NK-92 treated with Interleukin-12 subunit alpha and Interleukin-12 subunit beta, amount 100 ng/mL, for 24 hours (cell line): ENCODE measurements at places on chromosomes 5 and 9.

DNA sequence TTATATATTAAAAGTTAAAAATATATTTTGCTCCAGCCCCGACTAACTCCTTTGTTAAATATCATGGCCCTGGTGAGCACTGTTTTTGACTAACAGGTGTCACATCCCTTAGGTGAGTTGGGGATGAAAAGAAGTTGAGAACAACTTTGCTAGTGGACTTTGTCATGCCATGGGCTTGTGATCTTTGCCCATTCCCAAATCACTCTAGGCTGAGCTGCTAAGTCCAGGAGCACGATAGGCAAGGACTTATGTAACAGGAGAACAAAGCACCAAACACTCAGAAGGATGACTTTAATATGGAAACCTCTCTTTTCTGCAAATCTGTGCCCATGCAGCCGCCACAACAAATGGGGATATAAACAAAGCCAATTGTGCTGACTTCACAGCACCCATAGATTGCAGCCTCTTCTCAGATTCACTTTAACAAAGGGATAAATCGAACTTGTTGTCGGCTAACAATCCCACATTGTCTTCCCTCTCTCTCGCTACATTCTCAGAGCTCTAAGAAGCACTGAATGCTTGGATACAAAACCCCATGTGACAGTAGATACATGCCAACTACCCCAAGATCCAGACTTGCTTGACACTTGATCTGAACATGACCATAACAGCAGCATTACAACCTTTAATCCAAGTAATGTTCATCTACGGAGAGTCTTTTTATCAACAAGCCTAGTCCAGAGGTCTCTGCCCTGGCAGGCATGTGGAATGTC lies 86.8 kb upstream of the CD180 start:
- DNase-seq = no peak

DNA sequence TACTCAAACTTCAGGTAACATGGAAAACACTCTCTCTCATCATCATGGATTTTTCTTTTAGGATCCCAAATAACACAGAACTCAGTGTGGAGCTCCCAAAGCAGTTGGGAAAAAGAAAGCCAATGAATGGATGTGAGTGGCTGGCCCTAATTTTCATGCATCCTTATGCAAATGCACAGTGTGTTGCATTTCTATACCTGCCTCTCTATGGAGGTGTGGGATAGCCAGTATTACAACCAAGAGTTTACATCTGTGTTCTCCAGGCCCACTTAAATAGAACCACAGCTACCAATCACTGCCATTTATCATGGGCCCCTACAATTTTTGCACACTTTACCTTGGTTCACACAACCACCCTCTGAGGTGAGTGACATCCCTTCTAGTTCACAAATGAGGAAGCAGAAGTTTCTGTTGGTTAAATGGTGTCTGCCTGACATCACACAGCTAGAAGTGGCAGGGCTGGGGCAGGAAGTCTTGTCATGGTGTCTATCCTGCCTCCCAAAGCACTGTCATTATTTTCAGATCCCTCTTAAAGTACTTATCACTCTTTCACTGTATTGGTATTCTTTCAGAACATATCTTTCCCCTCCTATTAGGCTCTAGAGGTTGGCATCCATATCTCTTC lies 17.3 kb downstream of the MAMDC2 start:
- DNase-seq = no peak

DNA sequence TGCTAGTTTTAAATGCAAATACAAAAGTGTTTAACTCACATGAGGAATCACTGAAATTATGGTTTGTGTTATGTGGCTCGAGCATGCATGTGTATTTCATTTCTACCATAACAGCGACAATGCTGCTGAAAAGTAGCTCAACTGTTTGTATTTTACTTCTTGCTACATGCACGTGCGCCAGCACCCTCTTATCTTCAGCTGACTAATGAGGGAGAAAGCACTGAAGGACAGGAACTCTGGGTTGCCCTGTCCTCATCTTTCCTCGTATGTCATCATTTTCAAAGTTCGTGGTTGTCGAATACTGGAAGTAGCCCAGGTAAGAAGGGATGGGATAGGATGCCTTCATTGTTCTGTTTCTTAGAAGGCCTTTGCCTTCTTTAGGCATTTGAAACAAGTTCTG lies 120.3 kb downstream of the SYK start:
- DNase-seq = no peak

DNA sequence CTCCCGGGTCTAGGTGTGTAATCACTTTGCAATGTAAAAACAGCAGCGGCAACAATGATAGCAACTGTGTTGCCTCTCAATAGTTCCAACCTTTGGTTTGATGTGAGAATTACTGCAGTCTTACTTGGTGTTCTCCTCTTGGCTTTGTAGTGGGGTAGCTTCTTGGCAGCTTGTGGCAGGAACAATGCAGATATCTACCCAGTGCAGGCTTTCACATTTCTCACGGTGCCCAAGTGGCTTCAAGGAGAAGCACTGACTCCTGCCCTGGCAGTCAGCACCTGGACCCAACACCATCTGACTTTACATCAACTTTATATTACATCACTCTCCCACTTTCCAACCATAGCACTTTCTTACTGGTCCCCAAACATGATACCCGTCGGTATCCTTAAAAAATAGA lies 28.4 kb upstream of the TIFAB start:
- DNase-seq = no peak

GRCh38 chr9:72509053-72509452 lies 12.4 kb upstream of the TMC1 start:
- no peak for DNase-seq

DNA sequence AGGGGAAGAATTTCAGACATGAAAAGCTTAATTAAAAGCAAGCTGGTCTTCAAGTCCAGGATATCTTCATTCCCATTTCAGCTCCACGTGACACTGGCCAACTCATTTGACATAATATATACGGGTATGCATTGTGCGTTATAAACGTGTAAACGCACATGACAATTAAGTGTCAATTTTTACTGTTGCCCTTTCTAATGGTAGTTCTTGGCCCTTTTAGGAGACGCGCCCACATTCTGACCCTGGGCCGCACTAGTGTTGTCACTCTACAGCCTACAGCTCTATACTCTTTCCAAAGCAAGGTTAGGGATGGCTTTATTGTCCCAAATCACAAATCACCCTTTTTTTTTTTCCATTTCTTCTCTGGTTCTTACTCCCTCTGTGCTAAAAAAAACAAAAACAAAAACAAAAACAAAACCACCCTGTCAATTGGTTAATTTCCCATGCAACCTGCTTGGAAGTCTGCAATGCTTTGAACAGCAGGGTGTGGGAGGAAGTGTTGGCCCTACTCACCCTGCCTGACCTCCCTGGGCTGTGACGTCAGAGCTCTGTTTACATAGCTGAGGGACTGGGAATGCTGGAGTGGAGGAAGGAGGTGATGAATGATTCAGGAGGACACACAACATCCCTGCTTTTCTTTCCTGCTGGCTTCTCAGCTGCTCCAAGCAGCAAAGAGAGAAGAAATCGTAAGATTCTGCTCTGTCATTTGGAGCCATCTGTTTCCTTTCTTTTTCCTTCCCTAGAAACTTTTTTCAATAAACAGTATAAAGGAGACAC lies 19.3 kb downstream of the RFK start:
- no peak for DNase-seq

DNA sequence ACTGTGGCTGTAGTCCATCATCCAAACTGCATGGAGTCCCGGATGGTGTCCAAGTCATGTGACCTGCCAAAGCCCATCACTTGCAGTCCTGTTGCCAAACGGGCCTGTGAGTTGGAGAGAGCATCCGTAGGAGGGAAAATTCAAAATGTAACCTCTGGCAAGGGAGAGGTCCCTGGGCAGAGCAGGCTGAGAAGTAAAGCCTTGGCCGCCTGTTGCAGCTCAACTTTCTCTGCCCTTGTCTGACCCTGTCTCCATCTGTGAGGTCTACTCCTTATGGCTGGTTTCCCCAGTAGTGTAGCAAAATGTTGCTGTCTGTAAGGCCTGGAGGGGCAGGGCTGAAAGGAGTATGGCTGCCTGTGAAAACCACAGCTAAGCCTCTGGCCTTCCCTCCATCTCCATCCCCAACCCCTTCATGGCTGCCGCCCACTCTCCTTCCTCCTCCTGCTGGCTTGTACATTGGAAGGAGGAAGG lies 163.5 kb downstream of the SEMA6A start:
- DNase-seq = no peak

DNA sequence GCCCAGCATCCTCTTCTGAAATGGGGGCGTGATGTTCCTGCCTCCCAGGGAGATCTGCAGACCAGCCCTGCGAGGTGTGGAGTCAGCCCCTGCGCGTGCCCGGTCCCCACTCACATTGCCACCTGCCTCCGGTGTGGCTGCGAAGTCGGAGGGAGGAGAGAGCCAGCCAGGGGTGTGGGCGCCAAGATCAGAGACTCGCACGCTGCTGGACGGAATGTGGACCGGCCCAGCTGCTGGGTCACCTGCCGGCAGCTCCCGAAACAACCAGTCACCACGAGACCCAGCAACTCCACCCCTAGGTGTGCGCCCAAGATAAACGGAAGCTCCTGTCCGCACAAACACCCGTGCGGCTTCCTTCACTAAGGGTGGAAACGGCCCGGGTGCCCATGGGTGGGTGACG lies 51.1 kb upstream of the EGFL7 start:
- no peak for DNase-seq

GRCh38 chr5:96125231-96125891 lies 163.7 kb upstream of the ELL2 start:
- DNase-seq = no peak

DNA sequence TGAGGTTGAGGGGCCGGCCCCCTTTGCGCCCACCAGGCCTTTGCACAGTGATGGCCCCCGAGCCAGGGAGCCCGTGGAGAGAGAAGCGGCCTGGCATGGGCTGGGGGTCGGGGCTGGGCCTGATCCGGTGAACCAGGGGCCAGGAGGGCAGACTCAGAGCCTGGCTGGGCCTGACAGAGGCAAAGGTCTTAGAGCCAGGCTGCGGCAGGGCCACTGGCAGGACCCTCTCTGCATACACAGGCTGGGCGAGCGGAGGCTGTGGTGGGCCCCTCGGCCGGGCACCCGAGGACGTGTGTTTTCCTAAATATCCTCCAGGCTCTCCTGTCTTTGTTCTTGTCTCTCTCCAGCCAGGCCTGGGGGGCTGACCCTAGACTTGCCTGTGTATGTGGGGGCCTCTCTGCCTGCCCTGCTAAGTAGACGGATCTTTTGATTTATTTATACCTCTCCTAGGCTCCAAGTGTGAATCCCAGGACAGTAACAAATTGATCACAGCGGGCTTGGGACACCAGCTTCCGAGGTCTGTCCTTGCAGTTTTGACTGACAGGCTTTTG lies 933 bp downstream of the NEK6 start:
- no peak for DNase-seq

DNA sequence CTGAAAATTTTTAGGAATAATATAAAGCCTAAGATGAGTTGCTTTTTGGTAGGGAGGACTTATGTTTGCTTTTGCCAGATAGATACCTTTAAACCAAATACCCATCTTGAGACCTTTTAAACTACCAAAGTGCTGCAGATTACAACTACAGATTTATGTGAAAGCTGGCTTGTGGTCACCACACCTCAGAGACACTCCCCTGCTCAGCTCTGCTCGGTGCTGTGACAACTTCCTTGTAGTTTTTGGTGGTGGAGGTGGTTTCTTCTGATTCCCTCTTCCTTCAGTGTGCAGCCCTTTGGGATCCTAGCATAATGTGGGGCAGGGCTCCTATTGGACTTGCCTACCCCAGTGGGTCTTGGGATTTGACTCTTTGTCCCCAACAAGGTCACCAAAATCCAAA lies 29.2 kb downstream of the GARNL3 start:
- no peak for DNase-seq

- no peak for DNase-seq
Measured at GRCh38 chr9:90124961-90125360, 517.7 kb downstream of the DIRAS2 start.

DNA sequence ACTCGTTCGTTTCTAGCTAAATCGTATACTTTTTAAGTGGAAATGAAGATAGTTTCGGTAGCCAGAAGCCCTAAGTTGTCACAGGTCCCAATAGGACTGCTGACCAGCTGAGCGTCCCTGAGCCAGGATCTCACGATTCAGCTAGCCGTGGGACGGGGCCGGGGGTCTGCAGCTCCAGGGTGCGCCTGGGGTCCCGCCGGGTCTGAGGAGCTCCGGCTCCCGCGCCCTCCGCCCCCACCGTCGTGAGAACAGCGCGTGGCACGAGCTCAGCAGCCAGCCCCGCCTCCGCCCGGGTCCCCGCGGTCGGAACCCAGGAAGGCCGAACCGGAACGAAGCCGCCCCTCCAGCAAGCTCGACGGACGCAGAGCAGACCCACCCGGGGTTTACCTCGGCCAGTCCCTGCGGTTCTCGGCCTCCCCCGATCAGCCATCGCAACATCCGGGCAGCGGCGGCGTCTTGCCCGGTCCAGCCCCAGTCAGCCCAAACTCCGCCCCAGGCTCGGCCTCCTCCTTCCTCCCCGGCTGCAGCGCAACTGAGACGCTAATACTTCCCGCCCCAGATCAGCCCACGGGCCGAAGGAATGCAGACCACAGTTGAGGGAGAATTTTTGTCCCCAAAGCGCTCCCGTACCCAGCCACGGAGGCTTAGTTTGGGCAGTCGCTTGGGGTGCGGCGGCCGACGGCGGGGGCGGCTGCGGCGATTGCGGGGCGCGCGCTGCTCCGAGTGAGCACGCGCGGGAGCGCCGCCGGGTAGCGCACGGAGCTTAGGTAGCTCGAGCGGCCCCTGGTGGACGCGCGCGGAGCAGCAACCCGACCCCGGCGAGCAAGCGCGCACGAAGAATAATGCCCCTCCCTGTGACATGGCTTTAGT lies at the start of gene WDR41:
WDR41 (minus strand) TSS at position 534 of the 870 bp plus-strand sequence; CDS start at position 438, 96 bp downstream.
- peak; percentile 92 for DNase-seq

DNA sequence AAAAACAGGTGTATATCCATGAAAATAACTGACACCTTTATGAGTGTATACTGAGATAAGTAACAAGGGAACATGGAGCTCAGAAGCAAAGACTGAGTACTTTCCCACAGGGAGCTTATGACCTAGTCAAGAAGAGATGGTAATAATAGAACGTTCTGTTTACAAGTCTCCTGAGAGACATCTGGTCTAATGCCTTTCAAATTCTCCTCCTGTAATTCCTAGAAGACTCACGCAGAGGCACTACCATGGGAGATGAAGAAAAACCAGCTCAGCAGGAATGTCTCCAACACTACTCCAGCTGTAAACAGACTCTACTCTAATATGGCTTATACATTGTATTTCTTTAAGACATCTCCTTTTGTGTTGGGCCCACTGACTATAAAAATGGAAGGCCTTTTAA lies 503.6 kb upstream of the TUSC1 start:
- DNase-seq = no peak

GRCh38 chr5:126100767-126101166 lies 322.4 kb upstream of the GRAMD2B start:
- no peak for DNase-seq

DNA sequence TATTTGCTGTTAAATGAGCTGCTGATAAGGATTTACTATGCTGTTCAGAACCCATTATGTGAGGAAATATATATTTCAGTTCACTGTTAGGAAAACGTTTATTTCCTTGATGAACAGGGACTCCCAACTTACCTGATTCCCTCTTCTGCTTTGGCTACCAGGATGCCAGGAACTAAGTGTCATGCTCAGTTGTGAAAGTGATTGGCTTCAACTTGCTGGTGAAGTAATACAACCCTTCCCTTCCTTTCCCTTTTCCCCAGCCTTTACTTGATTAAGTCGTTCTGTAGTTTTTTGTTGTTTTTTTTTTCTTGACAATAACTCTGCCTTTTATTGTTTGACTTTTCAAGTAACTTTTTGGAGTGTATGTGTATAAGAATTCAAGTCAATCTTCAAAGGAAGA lies 309.3 kb downstream of the DOCK8 start:
- DNase-seq = no peak
